Activated T-cell treated with anti-CD3 and anti-CD28 coated beads for 48 hours (primary cell): ENCODE measurements at places on chromosomes 1 and 21.

- DNase-seq: no peak
These were observed 28.8 kb downstream of the ABCG1 start for GRCh38 chr21:42247716-42248115.

DNA sequence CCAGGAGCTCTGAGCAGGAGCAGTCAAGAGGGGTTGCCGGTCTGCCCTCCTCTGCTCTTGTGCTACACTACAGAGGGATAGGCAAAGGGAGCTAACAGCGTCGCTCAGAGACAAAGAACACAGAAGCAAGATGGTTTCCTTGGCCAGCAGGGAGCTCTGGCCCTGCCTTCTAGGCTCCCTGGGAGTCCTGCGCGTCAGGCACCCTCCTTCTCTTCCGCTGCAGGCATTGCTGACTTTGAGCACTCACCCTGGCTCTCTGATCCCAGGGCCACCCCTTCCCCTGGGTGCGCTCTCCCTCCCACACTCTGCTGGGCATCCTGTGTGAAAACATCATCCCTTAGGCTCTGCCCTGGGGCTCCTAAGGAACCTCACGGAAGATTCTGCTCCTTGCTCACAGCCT is 489 bp downstream of the TNNI1 start:
- no peak for DNase-seq

- DNase-seq: peak; percentile 62
These were observed 407 bp upstream of the PIGV start for GRCh38 chr1:26787381-26787705.

DNA sequence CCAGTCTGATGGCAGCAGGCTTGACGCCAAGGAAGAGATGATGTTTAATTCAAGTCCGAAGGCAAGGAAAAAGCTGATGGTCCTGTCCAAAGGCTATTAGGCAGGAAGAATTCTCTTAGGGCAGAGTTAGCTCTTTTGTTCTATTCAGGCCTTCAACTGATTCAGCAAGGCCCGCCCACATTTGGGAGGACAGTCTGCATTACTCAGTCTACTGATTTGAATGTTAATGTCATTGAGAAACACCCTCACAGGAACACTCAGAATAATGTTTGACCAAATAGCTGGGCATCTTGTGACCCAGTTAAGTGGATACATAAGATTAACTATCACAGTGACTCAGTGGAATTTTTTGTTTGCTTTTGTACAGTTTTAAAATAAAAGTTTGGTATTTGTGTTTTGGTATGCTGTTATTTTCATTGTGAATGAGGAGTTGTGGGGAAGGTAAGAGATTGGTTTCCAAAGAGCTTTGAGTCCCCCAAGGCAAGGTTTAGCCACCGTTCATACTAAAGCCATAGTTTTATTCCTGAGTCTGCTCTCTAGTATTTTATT is 1.7 kb upstream of the ZNF691 start:
- DNase-seq: no peak

DNA sequence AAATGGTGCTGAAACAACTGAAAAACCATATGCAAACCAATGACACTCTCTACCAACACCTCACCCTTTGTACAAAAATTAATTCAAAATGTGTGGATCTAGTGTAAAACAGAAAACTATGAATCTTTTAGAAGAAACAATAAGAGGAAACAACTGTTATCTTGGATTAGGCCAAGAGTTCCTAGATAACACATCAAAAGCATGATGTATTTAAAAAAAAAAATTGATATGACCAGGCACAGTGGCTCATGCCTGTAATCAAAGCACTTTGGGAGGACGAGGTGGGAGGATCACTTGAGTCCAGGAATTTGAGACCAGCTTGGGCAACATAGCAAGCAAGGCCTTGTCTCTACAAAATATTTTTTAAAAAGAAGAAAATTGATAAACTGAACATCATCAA is 79.0 kb downstream of the EIF4G3 start:
- no peak for DNase-seq

GRCh38 chr21:39503123-39503762 is 51.5 kb downstream of the SH3BGR start:
- DNase-seq: no peak

- no peak for DNase-seq
These were observed 32.4 kb upstream of the ENO1 start for GRCh38 chr1:8910914-8911313.

- no peak for DNase-seq
These were observed 49.1 kb downstream of the MCOLN2 start for GRCh38 chr1:84947536-84948410.

GRCh38 chr1:31936981-31937299 is 1.2 kb downstream of the PTP4A2 start:
- DNase-seq: no peak

GRCh38 chr1:24544239-24544638 is 11.6 kb upstream of the NCMAP start:
- no peak for DNase-seq
